ENCODE measurements at places on chromosomes 16 and 17.

DNA sequence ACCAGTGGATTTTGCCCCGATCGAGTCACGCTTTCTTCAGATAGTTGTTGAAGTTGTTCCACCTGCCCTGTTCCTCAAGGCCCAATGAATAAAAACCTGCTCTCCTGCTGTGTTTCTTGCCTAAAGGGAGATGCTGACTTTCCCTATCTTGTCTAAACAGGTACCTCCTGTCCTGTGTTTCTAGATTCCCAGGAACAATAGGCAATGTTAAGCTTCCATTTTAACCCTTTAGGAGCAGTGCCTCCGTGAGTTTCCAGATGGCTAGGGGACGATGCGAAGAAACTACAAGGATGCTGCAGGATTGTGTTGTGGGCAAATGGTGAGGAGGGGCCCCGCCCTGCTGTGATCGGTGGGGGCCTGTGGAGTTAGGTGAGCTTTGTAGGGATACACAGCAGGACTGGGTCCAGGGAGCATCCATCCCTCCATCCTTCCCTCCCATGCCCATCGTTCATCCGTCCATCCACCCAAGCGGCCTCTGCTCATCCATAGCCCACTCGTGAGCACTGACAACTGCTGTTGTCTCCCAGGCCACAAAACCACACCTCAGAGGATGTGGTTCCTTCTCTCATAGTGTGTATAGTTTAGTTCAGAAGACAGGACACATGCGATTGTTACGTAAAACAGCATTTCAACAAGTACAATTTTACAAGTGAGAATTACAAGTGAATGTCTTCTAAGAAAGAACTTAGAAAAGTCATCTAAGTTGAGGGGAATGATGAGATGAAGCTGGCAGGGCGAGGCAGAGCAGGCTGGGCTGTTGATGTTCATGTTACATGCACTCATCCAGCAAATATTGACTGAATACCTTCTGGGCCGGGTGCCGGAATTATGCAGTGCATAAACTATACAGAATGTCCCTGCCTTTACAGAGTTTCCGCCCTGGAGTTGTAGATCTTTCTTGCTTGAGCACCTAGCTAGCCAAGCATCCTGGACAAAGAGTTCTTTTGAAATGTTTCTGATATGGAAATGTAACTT is 5.2 kb downstream of the ARSG start:
- DNase-seq, result peak; percentile 21

DNA sequence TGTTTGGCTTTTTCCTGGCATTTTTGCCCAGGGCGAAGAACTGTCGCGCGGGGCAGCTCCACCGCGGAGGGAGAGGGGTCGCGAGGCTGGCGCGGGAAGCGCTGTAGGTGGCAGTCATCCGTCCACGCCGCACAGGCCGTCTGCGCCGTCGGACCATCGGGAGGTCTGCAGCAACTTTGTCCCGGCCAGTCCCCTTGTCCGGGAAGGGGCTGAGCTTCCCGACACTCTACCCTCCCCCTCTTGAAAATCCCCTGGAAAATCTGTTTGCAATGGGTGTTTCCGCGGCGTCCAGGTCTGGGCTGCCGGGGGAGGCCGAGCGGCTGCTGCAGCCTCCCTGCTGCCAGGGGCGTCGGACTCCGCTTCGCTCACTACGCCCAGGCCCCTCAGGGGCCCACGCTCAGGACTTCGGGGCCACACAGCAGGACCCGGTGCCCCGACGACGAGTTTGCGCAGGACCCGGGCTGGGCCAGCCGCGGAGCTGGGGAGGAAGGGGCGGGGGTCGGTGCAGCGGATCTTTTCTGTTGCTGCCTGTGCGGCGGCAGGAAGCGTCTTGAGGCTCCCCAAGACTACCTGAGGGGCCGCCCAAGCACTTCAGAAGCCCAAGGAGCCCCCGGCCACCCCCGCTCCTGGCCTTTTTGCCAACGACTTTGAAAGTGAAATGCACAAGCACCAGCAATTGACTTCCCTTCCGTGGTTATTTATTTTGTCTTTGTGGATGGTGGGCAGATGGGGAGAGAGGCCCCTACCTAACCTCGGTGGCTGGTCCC is 2.3 kb upstream of the CBX4 start:
- no peak for DNase-seq

DNA sequence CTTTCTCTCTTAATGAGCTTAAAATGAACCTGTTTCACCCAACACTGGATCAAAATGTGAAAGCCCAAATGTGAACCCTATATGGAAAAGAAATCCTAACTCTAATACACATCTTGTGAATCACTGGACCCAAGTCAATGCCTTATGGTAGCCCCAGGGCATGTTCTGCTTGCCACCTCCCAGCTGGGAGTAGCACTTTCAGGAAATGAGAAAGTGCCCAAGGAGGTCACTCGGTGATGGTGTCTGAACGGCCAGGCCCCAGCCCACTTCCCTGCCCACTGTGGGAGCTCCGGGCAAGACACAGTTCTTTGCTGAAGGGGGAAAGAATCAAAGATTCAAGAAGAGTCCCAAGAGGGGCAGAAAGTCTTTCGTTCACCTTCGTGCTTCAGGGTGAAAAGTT is 46.1 kb downstream of the GTF3C1 start:
- DNase-seq, result no peak

DNA sequence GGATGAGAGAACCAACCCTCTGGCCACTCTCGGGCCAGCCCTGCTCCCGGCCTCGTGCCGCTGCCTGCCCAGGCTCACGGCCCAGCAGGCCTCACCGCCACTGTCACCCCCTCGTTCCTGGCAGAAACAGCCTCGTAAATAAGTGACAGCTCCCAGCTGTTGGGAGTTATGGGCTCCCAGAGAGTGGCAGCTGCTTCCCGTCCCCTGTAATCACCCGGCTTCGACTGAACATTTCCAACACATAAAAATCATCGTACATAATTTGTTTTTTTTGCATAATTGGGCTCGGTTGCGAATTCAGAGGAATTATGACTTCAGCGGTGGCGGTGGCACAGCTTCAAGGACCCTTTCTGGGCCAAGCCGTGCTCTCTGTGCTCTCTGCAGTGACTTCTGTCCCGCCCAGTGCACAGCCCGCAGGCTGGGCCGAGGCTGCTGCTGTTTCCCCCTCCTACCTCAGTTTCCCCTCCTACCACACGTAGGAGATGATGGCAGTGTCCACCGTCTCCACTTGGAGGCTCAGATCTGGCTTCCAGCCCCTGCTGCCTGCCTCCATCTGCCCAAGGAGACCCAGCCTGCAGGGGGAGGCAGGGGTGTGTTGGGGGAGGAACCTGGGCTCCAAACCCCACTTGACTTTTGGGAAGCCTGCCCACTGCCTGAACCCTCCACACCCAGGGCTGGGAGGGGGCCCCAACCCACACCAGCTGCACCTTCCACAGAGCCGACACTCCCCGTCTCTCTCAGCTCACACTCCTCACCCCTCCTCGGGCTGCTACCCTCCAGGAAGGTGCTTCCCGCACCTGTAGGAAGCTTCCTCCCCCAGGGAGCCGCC is 84.9 kb downstream of the RTN4RL1 start:
- no peak for DNase-seq

Data from stimulated activated CD4-positive, alpha-beta T cell treated with anti-CD3 and anti-CD28 coated beads, Interleukin-4, amount 100 ng/mL, for 4 hours (primary cell).